ENCODE measurements at places on chromosomes 5 and 9.
A peak's percentile ranks its signal among the peaks of the same experiment; 100 is the strongest.

DNA sequence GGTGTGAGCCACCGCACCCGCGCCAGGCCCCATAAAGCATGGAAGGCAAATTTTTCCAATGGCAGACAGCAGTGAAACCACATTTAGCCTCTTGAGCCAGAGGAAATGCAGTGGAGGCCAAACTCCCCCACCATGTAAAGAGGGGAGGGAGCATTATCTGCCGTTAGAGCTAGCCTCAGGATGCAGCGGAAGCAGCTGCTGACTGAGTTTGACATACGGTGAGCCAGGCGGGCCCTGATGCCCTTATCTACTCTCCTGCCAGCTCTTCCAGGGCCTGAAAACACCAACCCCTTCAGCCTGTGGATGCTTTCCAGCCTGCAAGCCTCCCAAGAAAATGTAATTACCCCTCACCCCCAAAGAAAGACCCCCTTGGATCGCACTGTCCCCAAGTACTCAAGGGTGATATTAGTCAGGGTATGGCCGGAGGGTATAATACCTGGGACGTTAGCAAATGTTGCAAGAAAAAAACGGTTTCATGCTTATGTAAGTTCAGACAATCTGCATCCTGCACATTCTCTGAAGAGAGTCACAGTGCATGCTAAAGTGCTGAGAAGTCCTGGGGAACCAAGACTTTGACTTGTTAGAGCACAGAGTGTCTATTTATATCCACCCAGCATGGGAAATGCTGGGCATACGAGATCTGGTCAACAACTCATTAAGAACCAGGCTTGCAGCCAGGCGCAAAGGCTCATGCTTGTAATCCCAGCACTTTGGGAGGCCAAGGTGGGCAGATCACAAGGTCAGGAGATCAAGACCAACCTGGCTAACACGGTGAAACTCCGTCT, 11.3 kb upstream of the GGTA1 start:
- DNase-seq, result no peak

- no peak for DNase-seq
These were observed 63.6 kb downstream of the NIPBL start for GRCh38 chr5:36939969-36940858.

DNA sequence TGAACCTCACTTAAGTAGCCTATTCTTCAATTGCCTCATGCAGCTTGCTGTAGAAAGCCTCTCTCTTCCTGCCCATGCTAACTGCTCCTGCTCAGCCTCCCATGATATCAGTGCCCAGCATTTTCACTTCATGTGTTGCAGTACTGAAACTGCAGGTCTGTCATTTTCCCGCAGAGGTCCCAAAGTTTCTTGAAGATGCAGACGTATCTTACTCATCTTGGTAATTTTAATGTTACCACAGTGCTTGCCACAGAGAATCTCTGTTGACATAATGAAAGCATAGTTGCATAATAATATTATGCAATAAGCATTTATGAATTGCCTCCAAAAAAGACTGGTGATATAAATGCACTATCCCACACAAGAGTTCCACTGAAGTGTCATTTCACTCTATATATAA, 561.1 kb upstream of the DAP start:
- no peak for DNase-seq

GRCh38 chr5:168675883-168676408, 96.8 kb upstream of the PANK3 start:
- DNase-seq, result no peak

GRCh38 chr5:179344431-179345182, 654 bp downstream of the ADAMTS2 start:
- no peak for DNase-seq

DNA sequence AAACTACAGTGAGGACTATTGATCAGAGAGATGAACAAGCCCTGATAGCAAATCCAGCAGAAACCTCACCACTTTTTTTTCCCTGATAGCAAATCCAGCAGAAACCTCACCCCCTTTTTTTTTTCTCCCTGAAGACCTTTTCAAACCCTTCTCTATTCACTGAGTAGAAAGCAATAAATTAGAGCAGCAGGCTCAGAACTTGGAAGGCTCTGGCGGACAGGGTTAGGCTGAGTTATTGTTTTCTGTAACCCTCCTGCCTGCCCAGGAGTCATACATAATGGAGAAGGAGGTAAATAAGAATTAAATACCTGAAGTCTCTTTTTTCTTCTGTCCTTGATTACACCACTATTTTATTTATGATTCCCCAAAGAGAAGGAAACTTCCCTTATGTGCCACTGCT, 136.3 kb upstream of the SNX2 start:
- DNase-seq, result no peak

DNA sequence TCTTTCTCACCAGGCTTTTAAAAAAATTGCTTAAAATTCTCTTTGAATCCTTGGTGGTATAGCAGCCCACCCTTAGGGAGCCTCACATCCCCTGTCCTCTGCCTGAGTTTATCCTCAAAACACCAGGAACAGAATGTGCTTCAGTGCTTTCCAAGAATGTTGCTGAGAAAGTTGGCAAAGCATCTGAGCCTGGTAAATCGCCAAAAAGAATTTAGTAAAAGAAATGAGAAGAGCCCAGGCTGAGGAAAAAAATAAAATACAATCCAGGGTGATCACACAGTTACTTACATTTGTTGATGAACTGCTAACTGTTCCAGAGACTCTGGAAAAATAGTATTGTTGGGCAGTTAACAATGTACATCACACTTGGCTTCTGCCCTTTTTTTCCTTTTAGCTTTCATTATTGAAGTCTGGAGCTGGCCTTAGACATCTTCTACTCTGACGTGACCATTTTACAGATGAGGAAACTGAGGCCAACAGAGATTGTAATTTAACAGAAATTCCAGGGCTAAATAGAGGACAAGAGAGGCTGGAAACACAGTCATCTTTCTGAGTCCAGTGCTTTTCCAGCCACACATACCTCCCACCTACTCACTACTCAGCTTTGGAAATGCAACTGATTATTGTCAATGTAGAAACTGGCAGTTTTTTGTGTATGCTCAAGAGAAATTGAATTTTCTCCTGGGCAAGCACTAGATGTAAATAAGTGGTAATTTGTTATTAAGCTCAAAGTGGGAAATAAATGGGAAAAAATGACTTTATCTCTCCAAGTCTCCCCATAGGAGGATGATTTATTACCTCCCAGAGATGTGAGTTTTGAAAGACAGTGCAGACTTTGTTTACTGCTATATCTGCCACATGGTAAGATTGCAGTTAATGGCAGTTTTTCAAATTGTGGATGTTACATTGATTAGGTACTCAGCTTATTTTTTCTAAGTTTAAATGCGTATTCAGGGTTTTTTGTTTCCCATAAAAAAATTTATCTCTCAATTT, 86.7 kb upstream of the ALDH1A1 start:
- peak; percentile 57 for DNase-seq

DNA sequence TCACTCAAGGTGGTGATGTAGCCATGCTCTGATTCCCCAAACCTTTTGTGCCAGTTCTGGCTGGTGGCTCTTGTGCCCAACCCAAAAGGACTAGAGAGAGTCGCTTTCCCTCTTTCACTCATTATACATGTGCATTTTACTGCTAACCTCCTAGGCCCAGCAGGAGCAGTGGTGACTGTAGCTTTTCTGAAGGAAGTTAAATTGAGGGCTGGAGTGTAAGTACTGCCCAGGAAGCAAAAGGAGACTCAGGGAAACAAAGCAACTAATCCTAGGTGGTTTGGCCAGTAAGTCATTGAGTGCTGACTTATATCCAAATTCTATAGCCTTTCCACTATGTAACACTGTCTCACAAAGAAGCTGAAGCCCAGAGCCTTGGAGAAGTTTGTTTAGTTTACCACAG, 194.4 kb upstream of the ZNF462 start:
- no peak for DNase-seq

GRCh38 chr5:178304761-178305645, 72.4 kb upstream of the PHYKPL start:
- DNase-seq, result no peak

DNA sequence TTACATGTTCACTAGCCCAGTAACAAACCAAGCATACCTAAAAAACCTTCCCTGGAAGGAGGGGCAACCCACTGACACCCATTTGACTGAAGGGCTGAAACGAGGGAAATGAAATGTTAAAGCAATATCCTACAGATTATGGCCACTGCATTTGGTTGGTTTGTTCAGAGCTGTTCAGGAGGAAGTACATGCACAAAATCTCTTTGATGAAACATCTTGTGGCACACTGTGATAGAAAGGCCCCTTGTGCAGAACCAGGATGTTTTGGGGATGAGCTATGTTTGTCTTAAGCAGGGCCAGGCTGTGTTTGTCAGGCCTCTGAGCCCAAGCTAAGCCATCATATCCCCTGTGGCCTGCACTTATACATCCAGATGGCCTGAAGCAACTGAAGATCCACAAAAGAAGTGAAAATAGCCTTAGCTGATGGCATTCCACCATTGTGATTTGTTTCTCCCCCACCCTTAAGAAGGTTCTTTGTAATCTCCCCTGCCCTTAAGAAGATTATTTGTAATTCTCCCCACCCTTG, 467.3 kb upstream of the PIK3R1 start:
- no peak for DNase-seq

DNA sequence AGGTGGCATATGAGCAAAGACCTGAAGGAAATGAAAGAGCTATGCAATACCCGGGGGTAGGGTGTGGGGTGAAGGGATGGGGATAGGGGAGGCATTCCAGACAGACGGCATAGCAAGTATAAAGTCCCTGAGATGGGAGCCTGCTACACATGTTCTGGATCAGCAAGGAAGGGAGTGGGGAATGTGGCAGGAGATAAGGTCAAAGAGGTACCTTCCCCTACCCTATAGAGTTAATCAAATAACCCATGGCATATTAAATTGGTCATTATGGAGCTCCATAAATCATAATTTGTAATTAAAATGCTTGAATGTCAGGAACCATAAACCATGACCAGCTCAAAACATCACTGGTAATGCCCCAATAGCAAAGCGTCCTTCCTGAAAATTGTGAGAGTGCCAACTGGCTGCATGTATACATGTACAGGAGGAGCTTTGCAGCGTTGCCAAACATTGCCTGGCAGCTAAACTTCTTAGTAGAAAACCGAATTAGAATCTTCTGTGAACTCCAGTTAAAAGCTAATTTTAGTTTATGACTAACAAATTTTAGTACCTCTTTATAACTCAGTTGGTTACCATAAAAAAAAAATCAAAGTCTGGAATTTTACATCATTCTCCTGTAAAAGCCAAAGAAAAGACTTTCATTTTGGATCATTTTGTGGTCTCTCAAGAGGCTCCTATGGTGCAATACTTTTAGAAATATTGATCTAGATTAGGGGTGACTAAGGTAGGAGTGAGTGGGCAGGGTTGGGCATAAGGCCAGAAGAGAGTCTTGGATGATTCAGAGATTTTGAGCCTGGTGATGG, 4.7 kb downstream of the DNAI1 start:
- peak; percentile 53 for DNase-seq

- no peak for DNase-seq
These were observed 25.6 kb upstream of the SUSD1 start for GRCh38 chr9:112200711-112201110.

DNA sequence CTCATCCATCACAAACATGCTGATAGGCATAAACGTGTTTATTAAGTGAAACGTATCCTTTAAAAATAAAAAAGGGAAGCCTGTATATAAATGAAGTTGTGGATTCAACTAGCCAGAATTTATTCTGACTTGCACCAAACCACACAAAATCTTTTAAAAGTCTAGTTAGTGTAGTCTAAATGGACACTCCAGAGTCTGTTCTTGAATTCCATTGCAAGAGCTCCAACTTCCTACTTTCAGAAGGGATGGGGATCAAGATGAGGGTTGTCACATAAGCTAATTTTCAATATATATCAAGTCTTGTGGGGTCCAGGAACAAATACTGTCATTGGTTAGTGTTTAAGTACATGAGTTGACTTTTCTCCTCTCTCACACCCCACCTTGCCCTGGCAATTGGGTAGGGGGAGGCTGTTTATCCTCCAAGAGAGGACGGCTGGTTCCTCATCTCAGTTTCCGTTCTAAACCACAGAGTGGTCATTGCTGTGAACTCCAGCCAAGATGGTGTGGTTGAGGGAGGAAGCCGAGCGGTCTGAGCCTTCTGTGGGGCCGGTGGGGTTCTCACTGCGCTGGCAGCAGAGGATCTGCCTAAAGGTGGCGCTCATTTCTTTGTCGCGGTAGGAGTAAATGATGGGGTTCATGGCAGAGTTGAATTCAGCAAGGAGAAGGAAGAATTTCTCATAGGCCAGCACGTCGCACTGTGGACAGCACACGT, 163.2 kb downstream of the LPAR1 start:
- no peak for DNase-seq

- no peak for DNase-seq
These were observed 307.6 kb downstream of the PJA2 start for GRCh38 chr5:109102096-109102690.

DNA sequence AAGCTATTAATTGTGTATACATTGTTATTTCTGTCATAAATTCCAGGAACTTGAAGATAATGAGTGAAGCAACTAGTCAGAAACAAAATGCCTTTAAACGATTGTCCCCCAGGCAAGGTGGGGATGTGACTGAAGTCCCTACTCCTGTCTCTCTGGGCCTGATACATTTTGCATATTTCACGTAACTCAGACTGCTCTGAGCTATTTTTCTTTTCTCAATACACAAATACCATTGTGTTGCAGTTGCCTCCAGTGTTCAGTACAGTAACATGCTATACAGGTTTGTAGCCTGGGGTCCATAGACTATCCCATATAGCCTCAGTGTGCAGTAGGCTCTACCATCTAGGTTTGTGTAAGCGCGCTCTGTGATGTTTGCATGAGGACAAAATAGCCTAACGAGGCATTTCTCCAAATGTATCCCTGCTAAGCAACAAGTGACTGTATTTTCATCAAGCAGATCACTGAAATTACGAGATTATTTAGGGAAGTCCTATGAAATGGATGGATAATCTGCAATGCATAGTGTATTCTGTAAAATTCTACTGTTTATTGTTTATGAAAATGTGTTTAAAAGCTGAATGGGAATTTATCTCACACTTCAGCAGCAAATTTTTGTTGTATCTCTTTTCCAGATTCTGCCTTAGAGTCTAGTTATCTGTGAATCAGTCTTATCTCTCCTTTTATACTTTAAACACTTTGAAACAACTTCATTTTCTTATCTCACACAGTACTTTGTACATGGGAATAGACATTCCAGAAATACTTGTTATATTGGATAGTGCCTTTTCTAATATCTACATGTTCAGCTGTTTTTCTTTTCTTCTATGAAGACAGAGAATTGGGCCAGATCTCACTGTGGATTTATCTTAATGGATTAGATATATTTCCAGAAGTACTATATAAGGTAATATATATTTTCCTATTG, 150.5 kb downstream of the CD180 start:
- DNase-seq, result no peak

- DNase-seq, result peak; percentile 22
These were observed 16.8 kb upstream of the DAB2IP start for GRCh38 chr9:121634329-121635261.

DNA sequence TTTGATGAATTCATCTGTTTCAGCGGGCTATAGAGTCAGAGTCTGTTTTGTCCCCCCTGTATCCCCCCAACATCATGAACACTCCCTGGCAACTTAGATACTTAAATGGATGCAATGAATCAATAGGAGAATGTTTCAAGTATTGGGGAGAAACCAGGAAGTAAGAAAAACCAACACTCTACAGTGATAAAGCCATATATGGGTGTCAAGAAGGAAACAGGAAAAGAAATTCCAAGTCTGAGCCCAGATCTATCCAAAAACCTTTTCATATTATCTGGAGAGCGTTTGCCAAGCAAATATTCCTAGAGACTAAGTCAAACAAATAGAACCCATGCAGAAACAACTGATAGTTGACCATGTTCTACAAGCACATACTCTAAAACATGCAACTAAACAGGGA, 2.3 kb upstream of the GNAQ start:
- no peak for DNase-seq

GRCh38 chr5:159972538-159973362, 36.2 kb upstream of the TTC1 start:
- DNase-seq, result no peak

- DNase-seq, result peak; percentile 81
These were observed 627.7 kb downstream of the CCDC171 start for GRCh38 chr9:16180546-16180945.

GRCh38 chr5:149414405-149415065, 35.4 kb upstream of the IL17B start:
- DNase-seq, result peak; percentile 35

Measured in kidney glomerular epithelial cell (primary cell).